Activated gamma-delta T cell (primary cell): ENCODE measurements at places on chromosomes 16 and 17.

DNA sequence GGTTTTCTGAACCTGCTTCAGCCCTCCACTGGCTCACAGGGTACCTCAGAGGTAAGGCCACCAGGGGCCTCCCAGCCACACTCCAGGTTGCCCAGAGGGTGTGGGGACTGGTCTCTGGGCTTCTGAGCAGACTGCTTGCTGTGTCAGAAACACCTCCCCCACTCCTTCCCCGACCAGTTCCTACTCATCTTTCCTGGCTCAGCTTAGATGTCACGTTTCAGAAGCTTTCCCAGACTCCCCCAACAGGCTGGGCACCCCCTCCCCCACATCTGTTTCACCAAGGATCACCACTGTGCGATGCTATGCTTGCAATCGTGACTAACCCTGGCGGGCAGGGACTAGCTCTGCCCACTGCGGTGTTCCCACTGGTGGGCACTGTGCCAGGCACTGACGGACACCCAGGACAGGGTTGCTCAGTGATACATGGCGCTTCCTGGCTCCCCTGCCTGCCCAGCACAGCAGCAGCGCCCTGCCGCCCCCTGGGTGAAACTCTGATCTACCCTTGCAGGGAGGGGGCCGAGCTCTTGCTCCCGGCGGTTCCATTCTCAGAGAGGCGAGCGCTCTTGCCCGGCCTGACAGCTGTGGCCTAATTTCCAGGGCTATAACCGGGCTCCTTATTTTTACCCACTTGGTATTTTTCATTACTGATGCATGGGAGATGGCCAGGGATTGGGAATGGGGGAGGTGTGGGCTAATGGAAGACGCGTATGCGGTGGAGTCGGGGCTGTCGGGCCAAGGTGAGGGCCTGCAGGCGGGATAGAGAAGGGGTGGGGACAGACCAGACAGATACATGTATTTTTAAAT lies 29.4 kb upstream of the MTSS2 start:
- DNase-seq: no peak

DNA sequence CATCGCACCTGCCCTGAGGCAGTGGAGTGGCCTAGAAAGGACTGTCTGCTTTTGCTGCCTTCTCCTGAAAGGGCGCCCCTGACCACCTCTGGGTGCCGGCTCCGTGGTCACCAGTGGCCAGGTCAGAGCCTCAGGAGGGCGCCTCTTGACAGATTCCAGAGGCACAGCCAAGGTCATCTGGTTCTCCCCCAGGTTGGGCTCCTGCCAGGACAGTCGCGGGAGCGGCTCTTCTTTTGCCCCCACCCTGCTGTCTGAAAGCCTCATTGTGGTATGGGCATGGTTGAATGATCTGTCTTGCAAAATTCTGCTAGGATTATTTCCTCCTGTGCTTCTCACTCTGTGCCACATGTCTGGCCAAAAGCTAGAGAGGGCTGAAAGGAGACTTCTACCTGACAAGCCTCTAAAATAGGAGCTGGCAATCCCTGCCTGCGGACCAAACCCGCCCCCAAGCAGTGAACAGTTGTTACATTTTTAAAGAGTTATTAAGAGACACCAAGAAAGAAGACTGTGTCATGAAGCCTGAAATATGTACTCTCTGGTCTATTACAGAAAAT lies 82.8 kb downstream of the SNX29 start:
- DNase-seq: no peak

- DNase-seq: no peak
Measured at GRCh38 chr16:8645141-8645521, 23.6 kb downstream of the METTL22 start.

DNA sequence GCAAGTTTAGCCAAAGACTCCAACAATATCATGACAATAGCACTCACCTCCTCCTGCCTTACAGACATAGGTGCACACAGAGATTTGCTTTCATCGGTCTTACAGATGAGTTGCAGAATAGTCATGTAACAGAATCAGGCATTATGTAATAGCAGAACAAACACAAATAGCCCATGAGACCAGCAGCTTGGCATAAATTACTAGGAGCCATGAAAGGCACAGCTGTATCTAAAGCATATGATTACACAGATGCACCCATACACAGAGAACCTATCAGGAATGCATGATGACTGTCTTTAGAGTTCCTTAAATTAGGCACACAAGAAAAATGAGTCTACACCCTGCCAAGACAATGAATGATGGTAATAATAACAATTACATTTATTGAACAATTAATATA lies 342.0 kb upstream of the XYLT1 start:
- DNase-seq: no peak

- no peak for DNase-seq
Measured at GRCh38 chr17:61431594-61432311, 20.5 kb upstream of the TBX4 start.

DNA sequence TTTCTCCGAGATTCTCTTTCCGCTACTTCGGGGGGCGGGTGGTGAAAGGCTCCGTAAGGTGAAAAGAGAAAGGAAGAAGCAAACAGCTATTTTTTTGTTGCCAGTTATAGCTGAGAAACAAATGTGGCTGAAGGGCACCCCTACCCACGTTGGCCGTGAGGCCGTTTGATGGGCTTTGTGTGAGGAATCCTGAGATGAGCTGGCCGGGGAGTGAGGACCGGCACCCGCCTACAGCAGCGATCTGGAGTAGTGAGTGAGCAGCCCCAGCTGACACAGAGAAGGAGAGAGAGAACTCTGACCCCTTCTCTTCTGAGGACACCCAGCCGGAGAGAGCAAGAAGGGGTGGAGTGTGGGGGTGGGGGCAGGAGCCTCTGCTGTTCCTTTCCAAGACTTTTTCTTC lies 5.6 kb downstream of the JPH3 start:
- no peak for DNase-seq

DNA sequence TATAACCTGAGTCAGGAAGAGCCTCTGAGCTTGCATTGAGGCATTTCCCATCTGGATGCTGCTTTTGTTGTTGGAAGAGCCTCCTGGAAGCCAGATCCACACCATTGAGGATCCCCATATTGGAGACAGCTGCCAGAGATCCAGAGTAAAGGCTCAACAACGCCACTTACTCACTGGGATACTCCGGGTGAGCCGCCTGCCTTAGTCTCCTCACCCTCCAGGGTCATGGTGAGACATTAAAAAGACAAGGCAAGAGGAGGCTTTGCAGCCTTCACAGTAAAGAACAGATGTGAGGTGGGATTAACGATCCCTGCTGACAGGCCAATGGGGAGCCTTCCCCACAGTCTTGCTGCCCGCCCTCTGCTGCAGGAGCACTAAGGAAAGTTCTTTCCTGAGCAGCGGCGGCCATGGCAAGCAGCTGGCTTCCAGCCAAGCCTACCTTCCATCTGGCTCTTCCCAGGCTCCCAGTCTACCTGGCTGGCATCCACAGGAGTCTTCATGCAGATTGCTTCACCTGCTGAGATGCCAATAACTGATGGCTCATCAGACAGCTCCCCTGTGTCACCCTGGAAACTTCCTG lies 198.5 kb downstream of the CYLD start:
- no peak for DNase-seq

GRCh38 chr17:32009262-32009542 lies 2.0 kb downstream of the LRRC37B start:
- DNase-seq: no peak

- DNase-seq: no peak
Measured at GRCh38 chr16:77322757-77323156, 112.1 kb downstream of the ADAMTS18 start.

GRCh38 chr16:57540906-57541753 lies 1.3 kb upstream of the ADGRG5 start:
- no peak for DNase-seq

DNA sequence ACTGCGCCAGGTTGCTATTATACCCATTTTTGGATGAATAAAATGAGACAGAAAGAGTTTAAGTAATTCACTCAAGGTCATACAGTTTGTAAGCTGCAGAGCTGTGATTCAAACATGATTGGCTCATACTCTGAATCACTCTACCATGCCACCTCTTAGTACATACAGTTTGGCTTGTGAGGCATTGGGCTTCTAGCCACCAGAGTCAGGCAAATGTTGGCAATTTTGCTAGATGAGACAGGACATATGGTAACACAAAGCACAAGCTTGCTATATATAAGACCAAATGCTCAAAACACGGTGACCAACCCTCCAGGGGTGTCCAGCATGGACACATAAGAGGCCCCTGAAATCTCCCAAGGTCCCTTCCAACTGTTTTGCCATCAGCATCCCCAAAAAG lies 236.0 kb upstream of the IRX5 start:
- DNase-seq: no peak

DNA sequence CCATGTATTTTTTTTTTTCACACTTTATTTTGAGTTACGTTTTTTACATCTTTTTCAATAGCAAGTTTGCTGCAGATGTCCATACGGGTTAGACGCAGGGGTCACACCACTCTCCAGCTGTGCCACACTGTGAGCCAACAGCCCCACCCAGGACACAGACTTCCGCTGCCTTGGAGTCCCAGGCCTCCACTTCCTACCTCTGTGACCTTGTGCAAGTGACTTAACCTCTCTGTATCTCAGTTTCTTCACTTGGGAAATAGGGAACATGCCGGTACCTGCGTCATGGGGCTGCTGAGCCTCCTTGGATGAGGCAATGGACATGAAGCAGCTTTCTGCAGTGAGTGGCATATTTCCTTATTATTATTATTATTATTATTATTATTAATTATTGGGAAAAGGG lies 3.3 kb upstream of the PITPNA start:
- DNase-seq: no peak

DNA sequence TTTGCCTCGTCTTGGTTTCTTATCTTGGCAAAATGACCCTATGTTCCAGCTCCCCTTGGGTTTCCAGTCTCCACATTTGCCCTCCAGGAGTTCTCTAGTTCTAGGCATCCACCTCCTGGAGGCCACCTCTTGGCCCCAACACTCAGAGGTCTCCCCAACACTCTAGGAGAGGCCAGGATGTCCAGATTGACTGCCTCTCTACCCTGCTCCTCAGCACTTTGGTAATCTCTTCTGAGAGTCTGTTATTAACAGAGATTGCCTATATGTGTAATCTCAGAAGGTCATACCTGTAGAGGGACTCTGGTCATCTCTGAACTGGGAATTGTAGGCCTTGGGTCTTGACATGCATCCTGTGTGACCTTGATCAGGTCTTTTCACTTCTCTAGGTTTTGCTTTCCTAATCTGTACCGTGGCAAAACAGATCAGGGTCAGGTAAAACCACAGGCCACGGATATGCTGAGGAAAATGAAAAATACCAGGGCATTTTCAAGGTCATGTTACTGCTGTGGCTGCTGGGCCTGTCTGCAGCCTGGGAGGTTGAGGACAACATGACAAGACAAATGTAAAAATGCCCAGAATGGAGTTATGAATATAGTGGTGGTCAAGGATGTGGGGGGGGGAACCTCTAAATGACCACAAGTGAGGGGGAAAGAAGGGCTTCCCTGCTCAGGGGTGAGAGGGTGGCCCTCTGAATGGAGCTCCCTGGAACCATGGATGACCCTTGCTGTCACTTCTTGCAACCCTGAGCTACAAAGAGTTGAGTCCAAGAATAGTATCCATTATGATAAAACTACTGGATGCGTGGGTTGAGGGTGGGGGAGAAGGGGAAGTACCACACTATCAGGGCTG lies 5.0 kb upstream of the CCL4L2 start:
- no peak for DNase-seq

- no peak for DNase-seq
Measured at GRCh38 chr17:57916925-57917858, 38.0 kb downstream of the CUEDC1 start.

DNA sequence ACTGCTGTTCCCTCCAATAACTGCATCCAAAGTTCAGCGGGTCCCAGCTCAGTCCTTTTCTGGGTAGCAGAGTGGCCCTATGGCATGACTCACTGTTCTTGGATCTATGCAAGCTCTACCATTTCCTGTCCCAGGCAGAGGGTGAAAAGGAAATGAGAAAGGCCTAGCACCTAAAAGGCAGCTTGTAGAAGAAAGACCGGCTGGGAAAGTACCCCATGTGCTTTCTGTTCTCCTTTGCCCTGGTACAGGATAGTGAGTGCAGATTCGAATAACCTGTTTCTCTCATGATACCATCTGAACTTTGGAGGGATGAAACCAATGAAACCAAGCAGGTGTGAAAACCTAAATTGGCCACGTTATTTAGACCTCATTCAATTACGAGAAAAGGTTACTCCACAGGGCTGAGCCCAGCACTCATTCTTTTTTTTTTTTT lies 12.7 kb upstream of the HASPIN start:
- DNase-seq: no peak

DNA sequence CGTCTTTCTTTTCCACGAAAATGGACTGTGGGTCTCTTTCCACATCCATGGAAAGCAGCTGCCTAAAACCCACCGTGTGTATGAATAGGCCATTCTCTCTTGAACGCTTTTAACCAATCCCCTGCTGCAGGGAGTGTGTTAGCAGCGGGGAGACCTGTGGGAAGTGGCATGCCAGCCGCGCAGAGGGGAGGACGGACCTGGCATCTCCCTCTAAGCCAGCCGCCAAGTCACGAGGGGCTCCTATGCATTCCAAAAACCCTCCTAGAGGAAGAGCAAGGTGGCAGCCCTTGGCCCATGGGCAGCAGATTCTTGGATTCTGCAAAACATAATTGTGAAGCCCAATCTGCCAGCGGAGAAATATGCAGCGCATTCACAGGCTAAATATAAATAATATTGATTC lies 15.4 kb downstream of the RBFOX3 start:
- DNase-seq: no peak

DNA sequence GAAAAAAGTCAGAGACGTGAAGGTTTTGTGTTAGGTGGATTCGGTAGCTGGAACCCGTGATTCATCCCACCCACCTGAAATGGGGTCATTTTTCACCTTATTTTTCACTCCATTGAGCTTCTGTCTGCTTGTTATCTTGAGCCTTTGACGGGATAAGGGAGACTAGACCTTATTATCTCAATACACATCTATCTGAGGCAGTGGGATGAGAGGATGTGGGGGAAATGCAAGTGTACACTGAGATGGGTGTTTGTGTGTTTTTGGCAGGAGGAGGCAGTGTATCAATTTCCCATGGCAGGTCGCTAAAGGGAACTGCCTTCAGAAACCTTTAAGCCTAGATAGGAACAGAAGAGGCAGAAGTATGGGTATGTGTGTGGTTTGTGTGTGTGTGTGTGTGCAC lies 6.2 kb upstream of the NOG start:
- DNase-seq: no peak

GRCh38 chr16:29306943-29307597 lies 99.4 kb downstream of the NPIPB11 start:
- DNase-seq: no peak

DNA sequence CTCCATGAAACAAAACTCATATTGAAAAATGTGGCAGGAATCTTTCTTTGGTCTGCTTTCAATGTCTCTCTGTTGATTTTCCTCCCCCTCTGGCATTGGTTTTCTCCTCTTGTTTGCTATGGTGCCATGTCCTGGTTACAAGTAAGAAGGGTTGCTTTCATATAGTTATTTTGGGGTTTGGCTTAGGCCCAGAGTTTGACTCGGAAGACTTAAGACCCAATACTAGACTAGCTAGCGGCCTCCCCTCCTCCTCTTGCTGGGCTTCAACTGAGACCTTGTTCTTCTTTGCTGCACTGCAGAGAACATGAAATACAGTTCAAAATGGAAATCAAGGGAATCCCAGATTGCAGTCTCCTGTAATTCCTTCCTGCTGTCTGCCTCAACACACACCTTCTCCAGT lies 30.0 kb upstream of the CLEC18A start:
- no peak for DNase-seq
